ENCODE measurements at places on chromosomes 13 and 19. TPM values are rescaled to one million over a fixed set of nuclear protein-coding genes. Genes with fewer than 3 reads are reported as not detected.

GRCh38 chr19:39420769-39421168 lies 8.3 kb downstream of the PLEKHG2 start:
- no peak for DNase-seq
- H3K4me1 ChIP-seq, result no peaks in the 10 kb centered on the region
- no peaks in the 10 kb centered on the region for H3K27me3 ChIP-seq

DNA sequence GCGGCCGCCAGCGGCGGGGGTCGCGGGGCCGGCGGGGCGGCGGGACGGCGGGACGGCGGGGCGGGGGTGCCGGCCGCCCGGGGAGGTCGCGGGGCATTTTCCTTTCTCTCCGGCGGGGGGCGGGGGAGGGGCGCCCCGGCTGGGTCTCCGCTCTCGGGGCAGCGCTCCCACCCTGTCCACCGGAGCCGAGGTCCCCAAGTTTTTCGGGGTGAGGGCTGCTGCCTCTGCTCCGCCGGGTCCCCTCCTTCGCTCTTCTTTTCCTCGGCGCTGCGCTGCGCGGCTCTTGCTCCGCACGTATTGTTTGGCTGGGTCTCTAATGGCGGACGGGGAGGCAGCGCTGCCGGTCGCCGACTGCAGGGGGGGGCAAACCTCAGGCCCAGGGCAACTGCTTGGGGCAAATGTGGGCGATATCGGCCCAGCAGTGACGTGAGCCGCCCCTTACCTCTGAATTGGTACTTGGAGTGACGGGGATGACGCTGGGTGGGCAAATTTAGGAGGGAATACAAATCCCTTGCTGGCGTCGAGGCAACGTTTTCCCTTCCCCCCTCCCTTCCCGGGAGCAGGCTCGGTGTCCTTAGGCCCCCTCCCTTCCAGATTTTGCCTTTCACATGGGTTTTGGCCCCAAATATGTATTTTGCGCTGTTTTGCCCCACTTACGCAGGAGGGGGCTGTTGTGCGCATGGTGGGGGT lies 759 bp downstream of the ZMYM2 start:
- peak; percentile 63 for DNase-seq
- H3K4me3 ChIP-seq, result peak overlapping the region; percentile 76
- no peaks in the 10 kb centered on the region for H3K27me3 ChIP-seq
- no peaks in the 10 kb centered on the region for H3K36me3 ChIP-seq

DNA sequence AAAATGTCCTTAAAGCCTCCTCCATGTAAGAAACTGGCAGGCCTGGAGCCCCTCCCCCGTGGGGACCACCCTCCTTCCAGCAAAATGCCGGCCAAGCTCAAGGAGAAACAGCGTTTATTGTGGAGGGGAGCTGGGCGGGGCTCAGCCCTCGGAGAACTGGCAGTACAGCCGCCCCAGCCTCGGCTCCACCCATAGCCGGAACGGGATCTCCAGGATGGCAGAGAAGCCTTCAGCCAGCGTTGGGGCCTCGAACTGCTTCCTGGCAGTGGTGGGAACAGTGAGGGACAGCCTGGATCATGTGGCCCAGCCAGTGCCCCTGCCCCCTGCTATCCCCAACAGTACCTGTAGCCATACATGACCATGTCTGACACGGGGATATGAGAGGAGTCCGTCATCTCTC lies 6.3 kb downstream of the PNKP start:
- H3K27me3 ChIP-seq, result no peaks in the 10 kb centered on the region
- no peak overlapping the region for H3K27ac ChIP-seq
- no peak overlapping the region for H3K4me3 ChIP-seq

GRCh38 chr19:34686455-34686854 lies 9.0 kb downstream of the ZNF302 start:
- H3K36me3 ChIP-seq, result peaks cover 12% of the 10 kb centered on the region
- no peak overlapping the region for H3K27ac ChIP-seq
- no peaks in the 10 kb centered on the region for H3K27me3 ChIP-seq
- no peaks in the 10 kb centered on the region for H3K4me1 ChIP-seq

The NKPD1 gene
- not detected for total RNA-seq

The S1PR5 gene
- total RNA-seq, result not detected
